Mononuclear cell (primary cell): ENCODE measurements at places on chromosomes 4 and X. TPM values are rescaled to one million over a fixed set of nuclear protein-coding genes. Genes with fewer than 3 reads are reported as not detected.

Gene ZRSR2
- total RNA-seq, result 12.6 TPM

Gene L1CAM
- total RNA-seq, result 0.52 TPM

Gene CD38
- total RNA-seq, result 7.5 TPM

Gene TMEM47
- not detected for total RNA-seq
